T-helper 9 cell (primary cell): ENCODE measurements at places on chromosomes 13 and 19.
A peak's percentile ranks its signal among the peaks of the same experiment; 100 is the strongest.

DNA sequence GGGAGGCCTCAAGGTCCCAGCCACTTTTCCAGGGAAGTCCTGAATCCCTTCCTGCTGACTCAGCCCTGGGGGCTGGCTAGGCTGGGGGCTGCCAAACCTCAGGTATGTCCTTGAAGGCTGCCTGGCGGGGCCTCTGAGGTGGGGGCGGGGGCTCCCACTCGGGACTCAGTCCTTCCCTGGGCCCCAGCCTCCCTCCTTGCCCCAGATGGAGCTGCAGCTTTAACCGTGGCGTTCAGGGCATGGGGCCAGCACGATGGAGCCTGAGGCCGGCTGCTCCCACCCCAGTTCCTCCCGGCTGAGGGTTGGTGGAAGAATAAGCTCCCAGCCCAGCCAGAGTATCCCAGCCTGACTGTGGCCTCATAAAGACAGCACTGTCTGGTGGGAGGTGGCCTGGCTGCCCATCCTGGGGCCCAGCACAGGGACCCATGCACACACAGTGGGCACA is 12.4 kb downstream of the CILP2 start:
- DNase-seq = no peak

DNA sequence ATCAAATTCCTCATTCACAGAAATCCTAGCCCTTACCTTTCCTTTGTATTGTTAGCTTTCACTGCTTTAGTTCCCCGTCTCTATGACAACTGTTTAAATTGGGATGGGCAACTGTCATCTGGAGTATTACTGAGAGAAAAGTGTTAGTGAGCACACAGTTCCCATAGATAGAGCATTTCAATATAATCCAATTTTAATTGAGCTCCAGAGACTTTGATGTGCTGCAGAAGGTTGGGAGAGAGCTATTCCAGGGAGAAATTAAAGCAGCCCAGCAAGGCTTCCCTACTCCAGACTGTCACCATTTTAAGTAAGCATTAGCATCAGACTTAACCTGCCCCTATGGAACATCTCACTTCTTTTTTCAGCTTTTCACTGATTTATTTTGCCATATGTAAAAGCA is 55.0 kb upstream of the MAB21L1 start:
- DNase-seq = no peak

GRCh38 chr19:6421075-6422014 is 3.3 kb downstream of the KHSRP start:
- DNase-seq = no peak

DNA sequence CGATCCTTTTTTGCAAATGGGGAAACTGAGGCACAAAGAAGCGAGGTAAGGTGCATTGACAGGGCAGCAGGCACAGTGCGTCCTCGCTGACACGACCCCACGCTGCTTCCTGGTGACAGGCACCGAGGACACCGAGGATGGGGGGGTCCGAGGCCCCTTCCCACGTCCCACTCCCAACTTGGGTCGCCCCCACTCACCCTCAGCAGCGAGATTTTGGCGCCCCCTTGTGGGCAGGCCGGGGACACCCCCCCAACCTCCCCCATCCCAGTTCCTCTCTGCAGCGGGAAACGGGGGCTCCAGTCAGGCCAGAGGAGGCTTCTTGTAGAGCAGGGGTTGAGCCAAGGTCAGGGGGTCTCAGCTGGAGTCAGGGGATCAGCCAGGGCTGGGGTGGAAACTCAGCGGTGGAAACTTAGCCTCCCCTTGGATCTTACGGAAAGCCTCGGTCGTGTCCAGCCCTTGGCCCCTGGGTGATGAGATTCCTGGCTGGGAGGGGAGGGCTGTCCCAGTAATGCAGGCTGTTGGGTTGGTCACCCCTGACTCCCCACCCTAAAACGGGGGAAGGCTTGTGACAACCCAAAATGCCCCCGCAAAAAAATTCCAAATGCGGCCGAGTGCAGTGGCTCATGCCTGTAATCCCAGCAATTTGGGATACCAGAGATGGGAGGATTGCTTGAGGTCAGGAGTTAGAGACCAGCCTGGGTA is 8.2 kb downstream of the SMIM24 start:
- peak; percentile 43 for DNase-seq

GRCh38 chr19:51272183-51272810 is 21.4 kb downstream of the SIGLECL1 start:
- DNase-seq = no peak

DNA sequence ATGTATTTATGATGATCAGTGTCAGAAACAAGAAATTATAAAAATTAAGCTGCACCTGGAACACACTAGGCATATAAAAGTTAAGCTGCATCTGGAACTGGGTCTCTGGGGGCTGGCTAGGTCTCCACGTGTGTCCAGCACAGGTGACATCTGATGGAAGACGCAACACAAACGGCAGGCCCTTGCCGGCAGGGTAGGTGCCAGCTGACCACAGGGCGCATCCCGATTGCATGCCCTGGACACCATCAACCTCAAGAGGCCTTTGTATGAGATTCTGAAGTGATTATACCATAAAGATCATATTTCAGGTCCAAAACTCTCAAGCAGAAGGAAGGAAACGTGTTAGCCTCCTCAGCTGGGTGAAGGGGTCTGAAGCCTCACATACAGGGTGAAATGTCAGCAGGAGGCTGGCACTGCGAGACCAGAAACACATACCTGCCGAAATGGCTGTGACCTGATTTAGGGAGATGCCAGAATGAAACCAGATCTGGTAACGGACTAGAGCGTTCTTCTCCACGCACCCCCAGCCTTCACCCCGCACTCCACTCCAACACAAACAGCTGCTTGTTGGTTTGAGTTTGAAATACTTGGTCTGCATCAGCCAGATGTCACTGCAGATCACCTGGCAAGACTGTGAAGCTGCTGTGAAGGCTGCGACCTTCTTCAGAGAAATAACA is 37.3 kb downstream of the COL4A1 start:
- DNase-seq = no peak
